Astrocyte of the hippocampus (primary cell): ENCODE measurements at places on chromosomes 12 and 14.

DNA sequence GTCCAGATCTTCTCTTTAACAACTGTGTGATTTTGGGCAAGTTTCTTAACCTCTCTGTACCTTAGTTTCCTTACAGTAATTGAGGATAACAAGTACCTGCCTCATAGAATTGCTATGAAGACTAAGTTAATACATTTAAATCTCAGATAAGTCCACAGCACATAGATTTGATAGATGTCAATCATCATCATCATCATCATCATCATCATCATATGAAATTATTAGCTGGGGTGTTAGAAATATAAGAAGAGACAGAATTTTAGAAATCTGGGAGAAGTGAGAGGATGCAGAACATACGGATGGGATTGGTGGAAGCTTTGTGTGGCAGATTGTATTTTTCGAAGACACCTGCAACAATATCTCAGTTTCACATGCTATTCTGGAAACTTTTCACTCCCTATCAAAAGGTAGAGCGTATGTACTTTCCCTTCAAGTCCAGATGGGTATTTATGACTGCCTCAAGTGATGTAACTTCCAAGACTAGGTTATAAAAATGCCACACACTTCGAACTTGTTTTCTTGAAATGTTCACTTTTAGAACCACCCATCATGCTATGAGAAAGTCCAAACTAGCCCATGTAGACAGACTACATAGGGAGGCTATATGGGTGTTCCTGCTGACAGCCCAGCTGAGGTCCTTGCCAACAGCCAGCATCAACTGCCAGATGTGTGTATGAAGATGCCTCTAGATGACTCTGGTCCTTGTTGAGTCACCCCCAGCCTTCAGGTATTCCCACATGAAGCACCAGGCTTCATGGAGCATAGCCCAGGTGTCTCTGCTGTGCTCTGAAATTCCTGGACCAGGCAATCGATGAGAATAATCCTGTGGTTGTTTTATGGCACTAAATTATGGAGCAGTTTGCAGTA is 20.7 kb upstream of the SDR39U1 start:
- DNase-seq, result no peak

GRCh38 chr14:94677747-94678146 is 65.6 kb downstream of the SERPINA3 start:
- no peak for DNase-seq

DNA sequence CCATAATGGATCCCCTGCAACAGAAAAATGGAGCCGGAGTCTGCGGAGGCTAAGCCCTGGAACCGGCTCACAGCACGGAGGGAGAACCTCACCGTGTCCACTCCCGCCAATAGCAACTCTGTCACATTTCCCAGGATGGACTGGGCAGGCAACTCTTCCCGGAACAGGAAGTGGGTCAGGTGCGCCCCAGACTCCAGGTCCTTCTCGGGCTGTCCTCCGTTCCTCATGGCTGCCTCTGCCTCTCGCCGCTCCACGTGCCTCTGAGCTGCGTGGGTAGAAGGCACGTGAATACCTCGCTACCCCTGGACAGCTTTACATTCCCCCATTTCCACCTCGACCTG is 2.2 kb downstream of the CYP27B1 start:
- no peak for DNase-seq

- no peak for DNase-seq
Observed at GRCh38 chr12:49578471-49579112, 10.7 kb upstream of the MCRS1 start.

- peak; percentile 86 for DNase-seq
Observed at GRCh38 chr14:73741386-73741875, 27.2 kb upstream of the PNMA1 start.

DNA sequence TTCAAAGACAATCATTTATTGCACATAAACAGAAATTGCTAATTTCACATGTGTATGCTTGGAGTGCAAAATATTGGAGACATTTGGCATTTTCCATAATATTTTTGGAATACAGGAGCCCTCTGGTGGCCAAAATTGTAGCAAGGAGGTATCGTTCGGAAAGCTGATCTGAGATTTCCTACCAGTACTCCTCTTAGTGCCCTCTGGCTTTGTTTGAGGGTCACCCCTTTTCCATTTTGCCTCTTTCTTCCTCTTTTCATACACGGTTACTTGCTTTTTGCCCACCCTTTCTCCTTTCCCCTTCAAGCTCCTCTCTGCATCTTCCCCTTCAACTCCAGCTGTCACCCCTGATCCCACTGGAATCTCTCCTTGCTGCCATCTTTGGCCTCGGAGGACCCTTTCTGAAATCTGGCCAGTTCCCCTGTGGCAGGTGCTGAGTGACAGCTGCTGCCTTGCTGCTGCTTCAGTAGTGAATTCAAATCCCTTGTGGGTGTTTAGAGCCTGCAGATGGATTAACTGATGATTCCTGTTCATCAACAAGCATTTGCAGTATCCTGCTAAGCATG is 164.6 kb upstream of the PARP11 start:
- DNase-seq, result peak; percentile 59
